Panc1 (cell line): ENCODE measurements at places on chromosomes 16 and 17. TPM values are rescaled to one million over a fixed set of nuclear protein-coding genes. Genes with fewer than 3 reads are reported as not detected.

The IRF8 gene
- total RNA-seq = 0.62 TPM

The PIMREG gene
- total RNA-seq = 41.2 TPM

The DPEP3 gene
- total RNA-seq = not detected

The SPN gene
- total RNA-seq = 1.3 TPM

The PAQR4 gene
- total RNA-seq = 51.8 TPM
